ENCODE measurements at places on chromosomes 2 and 18.

DNA sequence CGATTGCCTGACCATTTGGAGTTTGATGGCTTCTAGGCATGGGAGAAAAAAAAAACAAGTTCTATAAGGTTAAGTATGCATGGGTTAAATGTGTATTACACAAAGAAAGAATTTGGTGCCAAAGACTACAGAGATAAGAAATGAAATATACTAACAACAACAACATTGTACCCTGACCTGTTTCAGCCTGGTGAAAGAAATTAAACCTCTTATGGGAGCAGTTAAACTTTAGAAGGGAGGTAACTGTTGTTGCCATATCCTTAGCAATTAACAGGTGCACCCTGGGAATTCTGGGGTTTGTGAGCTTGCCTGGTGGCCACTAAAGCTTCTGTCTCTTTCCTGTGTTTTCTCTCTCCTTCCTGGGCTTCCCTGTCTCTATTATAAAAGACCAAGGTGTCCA lies 6.5 kb upstream of the IFIH1 start:
- DNase-seq: no peak

- no peak for DNase-seq
These were observed 106.7 kb downstream of the XRCC5 start for GRCh38 chr2:216215658-216216390.

DNA sequence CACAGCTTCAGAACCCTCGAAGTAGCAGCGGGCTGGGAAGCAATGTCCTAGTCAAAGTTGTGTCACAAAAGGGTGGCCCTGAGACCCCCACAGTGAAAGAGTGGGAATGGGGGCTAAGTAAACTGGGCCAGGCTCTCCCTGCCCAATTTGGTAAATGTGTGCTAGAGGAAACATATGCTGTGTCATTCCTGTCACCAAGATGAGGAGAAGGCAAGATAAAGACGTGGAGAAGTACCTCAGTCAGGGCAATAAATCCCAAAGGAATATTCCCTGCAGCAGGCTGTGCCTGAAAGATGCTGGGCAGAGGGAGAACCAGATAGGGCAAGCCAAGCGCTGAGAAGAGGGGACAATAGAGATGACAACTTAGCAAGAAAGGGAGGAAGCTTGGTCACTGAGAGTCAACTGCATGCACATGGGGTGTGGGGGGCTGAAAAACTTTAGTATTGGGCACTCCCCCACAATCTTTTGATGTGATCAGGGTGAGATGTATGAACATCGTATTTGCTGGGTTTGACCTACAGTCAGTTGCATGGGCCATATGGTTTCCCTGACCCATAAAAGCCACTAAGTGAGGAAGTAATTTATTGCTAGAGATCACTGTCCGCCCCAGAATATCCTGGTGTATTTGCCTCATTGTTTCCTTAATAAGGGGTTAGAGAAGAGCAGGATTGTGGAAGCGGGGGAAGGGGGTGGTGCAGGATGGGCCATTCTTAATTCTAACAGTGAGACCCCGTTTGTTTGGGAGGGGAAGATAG lies 49.9 kb upstream of the CXCR4 start:
- no peak for DNase-seq

DNA sequence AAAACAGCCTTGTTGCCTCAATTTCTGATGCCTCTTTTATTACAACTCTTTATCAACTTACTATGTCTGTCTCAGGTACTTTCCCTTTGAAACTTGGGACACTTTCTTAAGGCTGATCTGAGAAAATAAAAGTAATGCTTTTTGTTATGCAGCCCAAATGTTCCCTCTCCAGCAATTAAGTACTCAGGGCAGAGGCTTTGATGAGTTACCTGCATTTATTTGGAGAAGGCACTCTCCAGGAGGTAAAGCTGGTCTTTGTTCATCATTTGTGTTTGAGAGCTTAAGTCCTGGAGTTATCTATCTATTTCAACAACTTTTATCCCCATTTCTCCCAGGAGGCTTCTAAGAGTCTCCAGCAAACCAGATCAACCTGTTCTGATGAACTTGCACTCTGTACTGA lies 259.2 kb downstream of the ASXL3 start:
- no peak for DNase-seq

GRCh38 chr2:156852210-156852609 lies 405.3 kb upstream of the GALNT5 start:
- DNase-seq: no peak

DNA sequence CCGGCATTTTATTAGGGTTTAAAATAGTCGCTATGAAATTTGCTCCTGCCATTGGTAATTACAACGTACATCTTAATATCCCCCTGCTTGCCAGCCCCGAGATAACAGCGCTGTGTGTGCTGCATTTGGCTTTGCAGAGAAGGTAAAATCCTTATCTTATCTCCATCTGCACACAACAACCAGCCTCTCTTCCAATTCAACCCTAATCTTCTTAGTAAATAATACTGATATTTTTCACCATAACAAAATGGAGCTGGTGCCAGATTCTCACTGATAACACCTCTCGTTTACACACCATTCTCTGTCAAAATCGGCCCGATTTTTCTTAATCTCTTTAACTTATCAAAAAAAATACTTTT lies 61.4 kb upstream of the SIX3 start:
- DNase-seq: no peak

- no peak for DNase-seq
These were observed 261.3 kb downstream of the PID1 start for GRCh38 chr2:229009816-229010215.

DNA sequence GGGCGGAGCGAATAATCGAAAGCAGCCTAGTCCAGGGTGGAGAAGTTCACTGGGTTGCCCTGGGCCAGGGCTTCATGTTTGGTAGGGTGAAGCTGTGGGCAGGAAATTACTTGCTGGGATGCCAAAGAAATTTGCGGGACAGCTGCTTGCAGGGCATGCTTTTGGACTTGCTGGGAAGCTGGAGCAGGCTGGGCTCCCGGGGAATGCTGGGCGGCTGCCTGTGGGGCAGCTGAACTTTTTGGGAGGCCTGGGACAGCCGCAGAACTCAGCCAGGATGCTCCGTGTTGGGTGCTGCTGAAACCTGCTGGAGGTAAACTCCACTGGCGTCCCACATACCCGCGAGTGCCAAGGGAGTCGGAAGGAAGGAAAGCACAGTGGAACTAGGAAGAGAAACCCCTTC lies 31.9 kb downstream of the ASB1 start:
- DNase-seq: no peak

DNA sequence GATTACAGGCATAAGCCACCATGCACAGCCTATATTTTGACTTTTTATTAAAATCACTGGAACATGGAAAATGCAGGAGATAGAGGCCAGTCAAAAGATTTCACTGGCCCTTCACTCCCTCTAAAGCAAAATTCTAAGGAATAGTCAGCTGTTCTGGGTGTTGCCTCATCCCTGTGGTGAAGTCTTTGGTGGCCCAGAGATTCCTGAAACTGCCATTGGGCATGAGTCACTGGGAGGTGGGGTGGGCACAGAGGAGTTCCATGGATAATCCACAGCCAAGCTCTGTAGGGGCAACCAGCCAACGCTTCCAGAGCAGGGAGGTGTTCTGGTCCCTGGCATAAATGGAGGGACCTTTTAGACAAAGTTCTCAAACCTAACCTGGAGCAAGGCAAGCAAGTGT lies 89.7 kb upstream of the TTC39C start:
- no peak for DNase-seq

DNA sequence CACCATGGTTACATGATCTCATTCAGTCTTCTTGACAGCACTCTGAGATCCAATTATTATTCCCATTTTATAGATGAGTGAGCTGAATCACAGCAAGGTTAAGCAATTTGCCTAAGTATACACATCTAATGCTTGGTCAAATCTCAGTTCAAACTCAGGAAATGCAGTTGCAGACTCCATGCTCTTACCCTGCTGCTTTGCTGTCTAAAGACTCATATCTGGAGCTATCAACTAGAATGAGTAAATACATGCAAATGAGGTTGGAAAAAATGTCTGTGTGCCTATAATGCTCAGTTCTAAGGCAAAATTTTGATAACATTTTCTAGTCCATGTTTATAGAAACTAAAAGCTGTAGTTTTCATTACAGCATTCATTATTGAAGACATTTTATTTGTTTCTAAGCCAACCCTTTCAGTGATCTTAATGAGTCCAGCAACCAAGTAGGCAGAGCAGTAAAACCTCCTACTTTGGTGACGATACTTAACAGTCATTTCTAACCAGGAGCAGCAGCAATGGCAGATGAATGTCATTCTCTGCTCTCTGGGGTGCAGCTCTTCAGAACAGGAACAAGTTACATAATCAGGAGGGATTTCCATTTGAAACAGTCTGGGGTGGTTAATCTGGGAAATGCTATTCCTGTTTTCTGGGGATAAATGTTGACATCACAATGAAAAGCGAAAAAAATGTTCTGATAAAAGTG lies 396.8 kb upstream of the UBE2E3 start:
- no peak for DNase-seq

- peak; percentile 44 for DNase-seq
These were observed 206.5 kb downstream of the SETBP1 start for GRCh38 chr18:44887227-44887631.

- DNase-seq: no peak
These were observed 44.9 kb downstream of the PARD6G start for GRCh38 chr18:80202264-80202998.

DNA sequence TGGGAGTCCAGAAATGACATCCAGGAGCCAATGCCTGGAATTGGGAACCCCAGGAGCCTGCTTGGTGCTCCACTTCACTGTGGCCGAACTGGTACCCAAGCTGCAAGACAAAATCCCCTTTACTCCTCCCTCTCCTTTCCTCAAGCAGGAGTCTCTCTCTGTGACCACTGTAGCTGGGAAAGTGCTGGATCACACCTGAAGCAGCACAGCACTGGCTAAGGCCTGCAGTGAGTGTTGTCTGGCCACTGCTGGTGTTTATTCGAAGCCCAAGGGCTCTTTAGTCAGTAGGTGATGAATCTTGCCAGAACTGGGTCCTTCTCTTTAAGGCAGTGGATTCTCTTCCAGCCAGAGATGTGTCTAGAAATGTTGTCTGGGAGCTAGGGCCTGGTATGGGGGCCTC lies 26.4 kb downstream of the STPG4 start:
- DNase-seq: no peak

DNA sequence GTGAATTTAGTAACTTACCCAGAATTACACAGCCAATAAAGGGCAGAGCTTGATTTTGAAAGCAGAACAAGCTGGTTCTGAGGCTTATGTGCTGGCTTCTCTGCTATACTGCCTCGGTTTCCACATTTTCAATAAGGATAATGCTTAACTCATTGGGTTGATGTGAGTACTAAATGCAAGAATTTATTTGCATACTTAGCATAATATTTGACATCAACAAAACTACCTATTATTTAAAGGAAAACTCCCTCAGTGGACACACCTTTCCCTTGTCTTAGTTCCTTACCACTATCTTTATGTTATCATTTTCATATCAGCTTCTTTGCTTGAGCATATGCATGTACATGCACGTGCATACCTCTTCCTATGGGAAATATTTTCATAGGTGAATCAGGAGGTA lies 3.0 kb upstream of the TGFA start:
- no peak for DNase-seq

- DNase-seq: no peak
These were observed 828 bp downstream of the CIB4 start for GRCh38 chr2:26640331-26640745.

DNA sequence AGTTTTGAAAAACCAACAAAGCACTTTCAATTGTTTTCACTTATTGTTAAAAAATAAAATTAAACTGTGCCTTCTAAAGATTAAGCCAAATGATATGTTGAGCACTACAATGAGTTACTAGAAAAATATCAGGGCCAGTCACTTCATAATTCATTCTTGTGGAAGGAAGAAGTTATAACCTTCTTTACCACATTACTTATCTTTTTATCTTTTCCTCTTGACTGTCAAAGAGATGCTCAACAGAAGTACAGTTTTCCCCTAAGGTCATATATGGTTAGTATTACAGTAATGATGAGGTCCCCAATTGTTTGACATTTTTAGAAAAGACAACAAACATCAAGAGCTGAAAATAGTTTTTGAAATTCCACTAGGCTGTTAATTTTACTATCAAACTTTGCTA lies 9.4 kb downstream of the PELI1 start:
- DNase-seq: peak; percentile 16
